ENCODE measurements at places on chromosomes 6 and 20.

DNA sequence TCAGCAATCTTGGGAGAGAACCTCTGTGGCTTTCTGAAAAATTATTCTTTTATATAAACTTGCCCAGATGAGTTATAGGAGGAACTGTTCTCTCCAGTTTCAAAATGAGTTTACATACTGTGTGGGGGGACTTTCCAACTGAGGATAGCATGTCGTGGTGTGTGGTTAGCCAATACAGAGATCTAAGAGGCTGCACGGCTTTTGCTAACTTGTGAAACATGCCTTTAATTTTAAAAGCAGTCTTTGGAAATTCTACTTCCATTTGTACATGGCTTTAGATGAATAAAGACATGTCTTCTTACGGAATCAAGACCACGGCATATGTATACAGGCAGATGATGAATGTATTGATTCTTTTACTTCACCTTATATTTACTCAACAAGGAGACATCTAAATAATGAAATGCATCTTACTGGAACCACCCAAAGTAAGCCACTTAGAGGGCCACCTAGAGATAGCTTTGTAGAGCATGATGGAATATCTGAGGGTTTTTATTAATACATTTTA lies 39.8 kb downstream of the HIVEP1 start:
- DNase-seq, result no peak

DNA sequence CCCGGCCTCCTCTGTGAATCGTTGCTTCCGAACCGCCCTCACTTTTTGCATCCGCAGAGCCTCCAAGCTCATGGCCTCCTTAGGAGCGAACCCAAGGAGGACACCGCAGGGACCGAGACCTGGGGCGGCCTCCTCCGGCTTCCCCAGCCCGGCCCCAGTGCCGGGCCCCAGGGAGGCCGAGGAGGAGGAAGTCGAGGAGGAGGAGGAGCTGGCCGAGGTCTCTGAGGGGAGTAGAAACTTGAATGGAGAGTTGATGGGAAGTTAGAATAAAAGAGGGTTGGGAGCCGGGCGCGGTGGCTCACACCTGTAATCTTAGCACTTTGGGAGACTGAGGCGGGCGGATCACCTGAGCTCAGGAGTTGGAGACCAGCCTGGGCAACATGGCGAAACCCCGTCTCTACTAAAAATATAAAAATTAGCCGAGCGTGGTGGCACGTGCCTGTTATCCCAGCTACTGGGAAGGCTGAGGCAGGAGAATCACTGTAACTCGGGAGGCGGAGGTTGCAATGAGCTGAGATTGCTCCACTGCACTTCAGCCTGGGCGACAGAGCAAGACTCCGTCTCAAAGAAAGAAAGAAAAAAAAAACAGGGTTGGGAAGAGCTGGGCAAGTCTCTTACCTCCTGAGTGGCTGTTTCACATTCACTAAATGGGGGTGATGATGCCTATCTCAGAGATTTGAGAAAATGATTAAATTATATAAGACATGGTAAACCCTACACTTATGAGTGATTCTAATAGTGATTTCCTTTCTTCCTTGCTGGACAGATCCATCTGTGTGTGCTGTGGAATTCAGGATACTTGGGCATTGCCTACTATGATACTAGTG lies 805 bp downstream of the MSH5 start:
- DNase-seq, result no peak

DNA sequence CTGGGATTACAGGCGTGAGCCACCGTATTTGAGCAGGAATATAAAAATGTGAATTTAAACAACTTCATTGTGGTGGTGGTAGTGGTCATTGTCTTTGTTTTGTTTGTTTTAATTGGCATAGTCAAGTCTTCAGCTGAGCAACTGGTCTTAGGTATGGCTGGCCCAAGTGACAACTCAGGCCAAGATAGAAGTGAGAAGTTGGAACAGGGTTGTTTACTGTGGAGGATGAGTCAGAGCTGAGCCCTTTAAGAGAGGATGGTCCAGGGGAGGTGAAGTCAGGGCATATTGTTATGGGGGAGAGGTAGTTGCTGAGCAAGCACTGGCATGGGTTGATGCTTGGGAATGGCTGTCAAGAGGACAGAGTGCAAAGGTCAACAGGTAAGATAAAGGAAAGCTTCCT lies 308.2 kb downstream of the FARS2 start:
- no peak for DNase-seq

- DNase-seq, result no peak
Measured at GRCh38 chr6:170174771-170175643, 115.9 kb downstream of the DLL1 start.

- no peak for DNase-seq
Measured at GRCh38 chr20:41738604-41739206, 120.5 kb upstream of the CHD6 start.

DNA sequence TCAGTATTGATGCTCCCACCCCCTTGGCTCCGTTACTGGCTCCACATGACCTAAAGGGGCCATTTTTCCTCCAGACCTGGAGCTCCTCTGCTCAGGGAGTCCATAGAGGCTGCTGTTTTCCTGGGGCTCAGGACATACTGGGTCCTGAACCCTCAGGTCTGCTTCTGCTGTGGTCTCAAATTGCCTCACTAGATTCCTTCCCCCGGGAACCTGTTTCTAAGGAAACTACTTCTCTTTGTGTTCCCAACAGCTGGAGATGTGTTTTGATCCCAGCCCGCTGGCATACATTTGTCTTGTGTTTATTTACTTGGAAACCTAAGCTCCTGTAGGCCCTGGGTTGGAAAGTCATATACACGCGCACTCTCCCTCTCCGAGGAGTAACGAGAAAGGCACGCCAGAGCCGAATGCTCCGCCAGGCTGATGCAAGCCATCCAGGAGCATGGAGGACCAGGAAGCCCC lies 222.8 kb downstream of the UST start:
- DNase-seq, result no peak

- DNase-seq, result no peak
Measured at GRCh38 chr6:39344821-39345280, 22.3 kb upstream of the KCNK16 start.

DNA sequence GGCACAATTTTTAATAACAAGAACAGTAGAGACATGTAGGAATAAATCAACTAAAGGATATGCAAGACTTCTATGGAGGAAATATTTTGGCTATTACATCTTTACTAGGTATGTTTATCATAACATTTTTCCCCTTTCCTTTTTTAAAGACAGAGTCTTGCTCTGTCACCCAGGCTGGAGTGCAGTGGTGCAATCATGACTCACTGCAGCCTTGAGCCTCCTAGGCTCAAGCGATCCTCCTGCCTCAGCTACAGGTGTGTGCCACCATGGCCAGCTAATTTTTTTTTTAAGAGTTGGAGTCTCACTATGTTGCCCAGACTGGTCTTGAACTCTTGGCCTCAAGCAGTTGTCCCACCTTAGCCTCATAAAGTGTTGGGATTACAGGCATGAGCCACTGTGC lies 37.0 kb downstream of the AKAP7 start:
- DNase-seq, result no peak

DNA sequence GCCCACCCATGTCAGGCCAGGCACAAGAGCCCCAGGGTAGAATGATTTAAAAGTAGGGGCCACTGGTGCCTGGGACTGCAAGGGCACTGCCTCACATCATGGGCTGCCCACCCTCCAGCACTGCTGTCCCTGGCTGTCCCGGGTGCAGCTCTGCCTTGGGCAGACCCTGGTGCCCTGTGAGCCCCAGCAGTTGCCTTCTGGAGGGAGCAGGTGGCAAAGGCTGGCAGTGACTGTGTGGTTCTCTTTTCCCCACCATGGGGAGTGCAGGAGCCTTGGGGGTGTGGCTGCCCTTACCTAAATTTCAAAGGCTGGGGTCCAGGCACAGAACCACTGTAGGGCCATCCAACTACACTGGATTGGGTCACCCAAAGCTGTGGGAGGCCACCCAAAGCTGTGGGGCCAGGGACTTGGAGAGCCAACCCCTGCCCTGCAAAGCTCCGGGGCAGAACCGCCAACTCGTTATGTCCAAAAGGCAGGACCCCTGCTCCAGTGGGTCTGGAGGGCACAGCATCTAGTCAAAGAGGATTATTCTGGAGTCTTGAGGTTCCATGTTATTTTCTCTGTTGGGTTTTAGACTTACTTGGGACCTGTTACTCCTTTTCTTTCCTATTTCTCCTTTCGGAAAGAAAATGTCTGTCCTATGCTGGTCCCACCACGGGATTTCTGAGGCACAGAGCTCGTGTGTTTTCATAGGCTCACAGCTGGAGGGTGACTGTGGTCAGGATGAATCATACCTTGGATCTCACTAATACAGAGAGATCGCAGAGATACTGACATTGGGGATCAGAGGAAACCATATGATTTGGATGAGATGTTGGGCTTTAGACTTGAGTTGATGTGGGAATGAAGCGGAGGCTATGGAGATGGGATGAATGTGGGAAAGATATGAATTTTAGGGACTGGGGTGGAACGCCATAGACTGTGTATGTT lies 65.3 kb downstream of the RAMACL start:
- DNase-seq, result no peak

GRCh38 chr6:34524499-34524898 lies 31.6 kb downstream of the SPDEF start:
- no peak for DNase-seq

DNA sequence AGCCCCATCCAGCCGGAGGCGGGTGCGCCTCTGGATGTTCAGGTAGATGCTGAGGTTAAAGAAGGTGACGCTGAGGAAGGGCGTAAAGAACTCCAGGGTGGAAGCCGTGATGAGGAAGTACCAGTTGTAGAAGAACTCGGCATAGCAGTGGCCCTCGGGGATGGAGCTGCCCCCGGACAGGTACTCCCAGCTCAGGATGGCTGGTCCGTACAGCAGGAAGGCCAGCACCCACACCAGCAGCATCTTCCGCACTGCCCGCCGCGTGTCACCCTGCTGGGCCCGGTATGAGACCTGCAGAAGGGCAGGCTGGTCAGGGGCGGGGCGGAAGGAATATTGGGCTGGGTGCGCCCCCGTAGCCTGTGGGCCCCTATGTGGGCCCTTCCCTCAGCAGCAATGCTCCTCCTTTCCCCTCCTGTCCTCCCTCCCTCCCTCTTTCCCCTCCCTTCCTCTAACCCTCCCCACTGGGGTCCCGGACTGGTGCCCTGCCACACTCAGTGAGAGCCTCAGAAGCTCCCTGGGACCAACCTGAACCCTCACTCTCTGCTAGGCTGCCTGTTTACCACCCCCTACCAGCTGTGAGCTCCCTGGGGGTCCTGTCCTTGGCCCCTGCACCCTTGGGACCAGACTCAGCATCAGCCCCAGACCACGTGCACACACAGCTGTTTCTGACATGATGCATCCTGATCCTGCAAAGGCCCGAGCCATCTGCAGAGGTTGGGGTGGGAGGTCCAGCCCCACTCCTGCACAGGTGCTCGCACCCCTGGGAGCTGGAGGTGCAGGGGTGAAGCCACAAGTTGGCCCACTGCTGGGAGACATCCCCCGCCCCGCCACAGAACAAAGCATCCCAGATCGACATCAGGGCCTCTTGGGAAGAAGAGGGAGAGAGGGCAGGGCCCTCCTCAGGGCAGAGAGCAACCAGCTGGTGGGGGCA lies 3.2 kb downstream of the HRH3 start:
- DNase-seq, result no peak

DNA sequence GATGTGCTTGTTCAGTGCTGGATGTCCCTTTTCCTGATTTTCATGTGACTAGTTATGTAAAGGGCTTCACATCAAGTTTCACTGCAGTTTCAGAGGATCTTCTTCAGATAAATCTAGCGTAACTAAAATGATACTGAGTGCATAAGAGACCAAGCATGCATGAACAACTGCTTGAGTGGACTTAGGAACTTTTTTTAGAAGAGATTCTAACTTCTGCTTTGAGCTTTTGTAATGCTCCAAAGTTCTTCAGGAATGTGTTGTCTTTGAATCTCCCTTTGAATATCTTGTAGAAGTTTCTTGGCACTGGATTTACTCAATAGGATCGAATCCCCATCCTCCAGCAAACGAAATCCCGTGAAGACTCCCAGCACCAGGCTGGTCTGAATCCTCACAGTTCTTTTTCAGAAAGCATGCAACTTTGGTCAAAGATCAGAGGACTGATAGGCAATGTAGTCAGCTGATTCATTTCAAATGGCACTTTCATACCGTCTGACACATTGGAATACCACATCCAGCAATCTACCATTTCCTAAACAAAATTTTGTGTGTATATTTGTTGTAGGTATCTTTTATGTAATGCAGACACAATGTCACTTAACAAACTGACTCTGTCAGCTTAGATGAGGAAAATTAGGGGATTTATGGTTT lies 33.2 kb downstream of the ENPP1 start:
- DNase-seq, result no peak
